ENCODE measurements at places on chromosomes 7 and 10.

- no peak for DNase-seq
These were observed 135.7 kb downstream of the SDK1 start for GRCh38 chr7:3436746-3437145.

- no peak for DNase-seq
These were observed 14.6 kb upstream of the FAM180A start for GRCh38 chr7:135763261-135763660.

DNA sequence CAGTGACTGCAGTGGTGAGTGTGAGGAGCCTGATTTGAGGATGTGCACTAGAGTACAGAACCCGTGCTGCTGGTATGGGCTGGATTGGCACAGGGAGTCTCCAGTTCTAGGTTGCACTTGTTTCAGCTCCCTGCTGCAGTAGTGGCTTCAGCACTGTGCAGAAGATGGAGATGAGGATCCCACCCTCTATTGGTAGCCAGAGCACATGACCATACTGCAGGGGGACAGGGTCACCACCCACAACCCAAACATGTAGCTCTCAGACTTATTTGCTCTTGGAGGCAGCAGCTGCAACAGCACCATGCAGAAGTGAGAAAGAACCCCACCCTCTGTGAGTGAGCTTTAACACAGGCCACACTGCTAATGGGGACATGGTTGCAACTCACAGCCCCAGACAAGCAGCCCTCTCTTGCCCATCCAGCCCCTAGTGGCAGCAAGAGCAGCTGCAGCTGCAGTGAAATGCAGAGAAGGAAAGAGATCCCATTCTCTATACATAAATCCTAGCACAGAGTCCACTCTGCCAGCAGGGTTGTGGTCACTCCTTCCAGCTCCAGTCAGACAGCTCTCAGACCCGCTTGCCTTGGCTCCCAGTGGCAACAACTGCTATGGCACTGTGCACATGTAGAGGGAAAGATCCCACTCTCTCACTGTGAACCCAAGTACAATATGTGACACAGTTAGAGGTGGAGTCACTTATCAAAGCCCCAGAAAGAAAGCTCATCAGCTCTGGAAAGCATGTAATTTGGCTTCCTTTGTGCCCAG, 51.4 kb upstream of the SCIN start:
- DNase-seq = no peak

- no peak for DNase-seq
These were observed 767.4 kb upstream of the GHITM start for GRCh38 chr10:83371696-83372490.

DNA sequence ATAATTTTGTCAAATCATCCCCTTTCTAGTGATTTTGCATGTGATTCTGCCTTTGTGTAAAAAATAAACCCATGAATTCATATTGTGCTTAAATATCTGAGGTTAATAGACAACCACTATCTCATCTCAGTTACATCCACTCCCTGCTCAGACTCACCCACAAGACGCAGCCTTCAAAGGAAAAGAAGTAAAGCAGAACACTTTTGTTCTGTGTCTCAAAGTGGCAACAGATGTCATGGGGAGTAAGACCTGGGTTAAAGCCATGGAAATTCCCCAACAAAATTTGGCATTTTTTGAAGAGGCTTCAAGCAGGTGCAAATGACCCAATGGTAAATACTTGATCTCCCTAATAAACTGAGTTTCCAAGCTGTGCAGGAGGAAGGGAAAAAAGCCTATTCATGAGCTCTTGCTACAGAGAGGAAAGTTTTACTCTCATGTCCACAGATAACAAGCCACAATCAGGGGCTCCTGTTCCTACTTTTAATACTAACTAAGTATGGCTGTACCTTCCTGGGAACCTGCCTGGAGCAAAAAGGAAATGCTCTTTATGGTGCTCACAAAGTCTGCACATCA, 4.7 kb downstream of the CYP3A7 start:
- DNase-seq = no peak

- no peak for DNase-seq
These were observed 33.3 kb upstream of the XPNPEP1 start for GRCh38 chr10:109956454-109957091.

- DNase-seq = no peak
These were observed 342.2 kb upstream of the MEOX2 start for GRCh38 chr7:16028636-16029035.

GRCh38 chr10:112970021-112970420, 20.0 kb downstream of the TCF7L2 start:
- no peak for DNase-seq
